ENCODE measurements at places on chromosomes 3 and 15.

GRCh38 chr3:156551261-156551660 lies 3.7 kb downstream of the SSR3 start:
- DNase-seq, result no peak

DNA sequence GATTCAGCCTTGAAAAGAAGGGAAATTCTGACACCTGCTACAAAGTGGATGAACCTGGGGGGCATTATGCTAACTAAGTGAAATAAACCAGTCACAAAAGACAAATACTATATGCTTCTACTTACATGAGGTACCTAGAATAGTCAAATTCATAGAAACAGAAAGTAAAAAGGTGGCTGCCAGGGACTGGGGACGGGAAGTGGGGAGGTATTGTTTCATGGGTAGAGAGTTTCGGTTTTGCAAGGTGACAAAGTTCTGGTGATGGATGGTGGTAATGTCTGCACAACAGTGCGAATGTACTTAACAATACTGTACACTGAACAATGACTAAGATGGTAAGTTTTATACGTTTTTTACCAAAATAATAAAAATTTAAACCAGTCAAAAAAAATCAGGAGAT lies 4.8 kb downstream of the IDH2 start:
- no peak for DNase-seq

- no peak for DNase-seq
Measured at GRCh38 chr3:170410428-170411029, 8.1 kb upstream of the CLDN11 start.

DNA sequence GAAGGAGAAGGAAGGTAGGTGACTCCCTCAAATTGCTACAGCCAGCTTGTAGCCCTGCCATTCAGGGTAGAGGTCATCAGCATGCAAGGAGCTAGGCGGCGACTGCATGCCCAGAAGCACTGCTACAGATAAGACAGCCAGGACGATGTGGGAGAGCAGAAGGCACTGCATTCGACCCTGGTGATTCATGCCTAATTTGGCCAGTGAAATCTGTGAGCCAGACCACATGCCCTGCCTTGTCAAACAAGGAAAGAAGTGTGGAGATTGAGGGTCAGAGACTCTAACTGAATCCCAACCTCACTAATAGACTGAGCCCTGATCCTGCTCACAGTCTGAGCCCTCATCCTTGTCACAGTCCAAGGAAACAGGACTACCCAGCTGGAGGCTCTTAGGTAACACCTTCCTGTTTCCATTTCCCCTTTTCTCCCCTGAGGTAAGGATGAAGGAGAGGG lies 86.6 kb downstream of the LINGO1 start:
- DNase-seq, result no peak

- peak; percentile 71 for DNase-seq
Measured at GRCh38 chr15:65245096-65245856, 34.0 kb upstream of the CILP start.

GRCh38 chr3:87674397-87675161 lies 384.2 kb downstream of the CGGBP1 start:
- DNase-seq, result no peak

GRCh38 chr3:59563072-59563605 lies 513.3 kb upstream of the CFAP20DC start:
- DNase-seq, result no peak

- no peak for DNase-seq
Measured at GRCh38 chr15:74233851-74234597, 2.1 kb upstream of the CCDC33 start.

DNA sequence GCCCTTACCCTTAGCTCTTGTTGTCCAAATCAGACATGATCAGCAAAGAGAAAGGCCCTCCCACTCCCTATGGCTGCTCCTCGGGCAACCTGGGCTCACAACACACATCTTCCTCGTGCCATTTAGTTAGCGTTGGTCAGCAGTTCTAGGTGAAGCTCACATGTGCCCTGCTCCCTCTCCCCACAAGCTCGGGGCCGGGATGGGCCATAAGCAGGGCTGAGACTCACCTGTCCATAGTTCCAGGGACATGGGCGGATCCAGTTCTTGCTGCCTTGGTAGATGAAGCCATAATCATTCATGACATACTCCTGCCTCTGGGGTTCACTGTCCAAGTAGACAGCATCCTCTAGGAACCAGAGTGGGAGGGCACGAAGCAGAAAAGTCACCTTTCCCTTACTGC lies 10.4 kb downstream of the TGM5 start:
- DNase-seq, result no peak

GRCh38 chr3:182671942-182672341 lies 121.4 kb upstream of the ATP11B start:
- DNase-seq, result no peak

- DNase-seq, result no peak
Measured at GRCh38 chr15:80578206-80578595, 116.9 kb upstream of the ABHD17C start.

DNA sequence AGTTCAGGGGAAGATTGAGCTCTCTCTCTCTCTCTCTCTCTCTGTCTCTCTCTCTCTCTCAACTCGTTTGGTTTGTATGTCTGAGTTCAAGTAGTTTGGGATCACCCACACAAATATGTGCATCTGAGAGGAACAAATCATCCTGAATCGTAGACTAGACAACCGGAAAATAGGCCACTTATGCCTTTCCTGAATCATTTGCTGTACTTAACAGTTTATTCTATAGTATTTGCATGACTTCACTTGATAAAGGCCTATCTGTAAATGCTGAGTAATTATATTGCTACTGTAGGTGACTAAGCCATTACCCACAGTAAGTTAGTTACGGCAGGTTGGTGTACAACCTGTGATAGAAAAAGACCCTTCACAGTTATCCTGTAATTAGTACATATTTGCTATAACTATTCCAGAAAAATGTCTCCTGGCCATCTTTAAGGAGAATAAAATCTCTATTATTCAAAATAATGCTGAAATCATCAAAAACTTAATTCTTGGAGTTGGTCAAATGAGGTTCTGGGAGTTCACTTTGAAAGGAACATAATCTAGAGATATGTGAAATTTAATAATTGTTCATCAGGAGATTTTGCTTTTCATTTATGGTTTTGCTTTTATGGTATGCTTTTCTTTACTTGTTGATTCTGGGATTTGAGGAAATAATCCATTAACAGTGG lies 31.1 kb downstream of the OXSM start:
- no peak for DNase-seq

DNA sequence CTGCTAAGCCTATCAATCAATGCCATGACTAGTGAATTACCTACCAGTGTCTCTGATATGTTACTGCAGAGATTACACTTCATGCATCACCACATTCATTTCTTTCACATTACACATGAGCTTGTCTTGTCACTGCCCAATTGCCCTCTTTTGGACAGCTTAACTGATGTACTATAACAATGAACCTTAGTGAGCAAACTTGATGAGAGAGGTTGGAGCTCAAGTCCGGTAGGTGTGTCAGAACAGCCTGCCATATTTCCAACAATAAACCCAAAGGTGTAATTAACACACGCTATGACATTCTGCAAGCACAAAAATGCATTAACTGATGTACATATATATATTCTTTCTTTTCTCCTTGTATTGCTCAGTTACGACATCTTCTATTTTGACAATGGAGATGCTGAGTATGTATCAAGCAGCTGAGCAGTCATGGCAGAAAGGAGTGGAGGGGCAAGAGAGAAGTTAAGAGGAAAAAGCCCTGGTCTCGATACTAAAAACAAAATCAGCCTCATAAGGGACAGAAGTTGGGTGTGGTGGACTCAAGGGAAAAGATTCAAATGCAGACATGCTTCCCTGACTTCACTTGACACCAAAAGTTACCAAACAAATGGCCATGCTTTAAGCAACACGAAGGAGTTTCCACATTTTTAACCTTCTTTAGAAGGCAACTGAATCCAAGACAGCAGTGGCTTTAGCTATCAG lies 538.2 kb downstream of the FOXP1 start:
- no peak for DNase-seq

GRCh38 chr3:115512565-115513415 lies 110.5 kb upstream of the GAP43 start:
- DNase-seq, result peak; percentile 70

DNA sequence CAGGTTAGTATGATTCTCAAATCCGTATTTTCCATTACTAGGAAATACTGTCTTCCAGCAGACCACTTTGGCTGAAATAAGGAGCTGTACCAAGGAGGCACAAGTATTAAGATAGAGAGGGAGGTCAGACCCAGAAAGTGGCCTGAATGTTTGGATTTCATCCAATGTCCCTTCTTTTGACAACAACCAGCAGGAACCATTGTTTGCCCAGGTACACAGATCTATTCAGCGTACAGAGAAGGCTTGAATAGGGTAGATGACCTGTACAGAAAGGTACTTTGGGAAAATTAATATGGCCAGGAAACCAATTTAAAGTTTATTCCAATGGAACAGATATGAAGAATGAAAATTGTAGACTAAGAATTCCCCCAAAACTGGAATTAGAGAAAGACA lies 12.6 kb downstream of the MTHFS start:
- no peak for DNase-seq

DNA sequence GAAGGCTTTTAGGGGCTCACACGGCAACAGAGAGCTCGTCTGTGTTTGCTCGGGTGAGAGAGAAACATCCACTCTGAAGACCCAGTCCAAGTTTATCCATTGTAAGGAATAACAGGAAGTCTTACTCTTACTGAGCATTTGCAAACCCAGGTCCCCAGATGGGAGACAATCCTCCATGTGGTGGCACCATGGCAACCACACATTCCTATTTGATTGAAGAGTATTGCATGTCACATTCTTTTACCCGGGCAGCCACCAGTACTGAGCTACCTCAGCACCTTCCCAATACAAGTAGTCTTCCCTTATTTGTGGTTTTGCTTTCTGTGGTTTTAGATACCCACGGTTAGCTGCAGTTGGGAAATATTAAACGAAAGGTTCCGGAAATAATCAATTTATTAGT lies 302.9 kb upstream of the RASGRP1 start:
- no peak for DNase-seq

- DNase-seq, result no peak
Measured at GRCh38 chr3:164779816-164780215, 298.5 kb downstream of the SI start.

- no peak for DNase-seq
Measured at GRCh38 chr15:86062646-86063243, 16.9 kb upstream of the AGBL1 start.

- DNase-seq, result no peak
Measured at GRCh38 chr15:85800478-85801123, 5.9 kb upstream of the KLHL25 start.

GRCh38 chr3:58305882-58306711 lies at the start of the genes HTD2 and RPP14:
Gene HTD2 (plus strand): TSS chr3:58306520. CDS start chr3:58317614, 11,094 bp downstream.
Gene RPP14 (plus strand): TSS chr3:58306245. CDS start chr3:58310330, 4,085 bp downstream.
- peak; percentile 100 for DNase-seq

GRCh38 chr3:122097141-122097540 lies 42.0 kb downstream of the CD86 start:
- no peak for DNase-seq

DNA sequence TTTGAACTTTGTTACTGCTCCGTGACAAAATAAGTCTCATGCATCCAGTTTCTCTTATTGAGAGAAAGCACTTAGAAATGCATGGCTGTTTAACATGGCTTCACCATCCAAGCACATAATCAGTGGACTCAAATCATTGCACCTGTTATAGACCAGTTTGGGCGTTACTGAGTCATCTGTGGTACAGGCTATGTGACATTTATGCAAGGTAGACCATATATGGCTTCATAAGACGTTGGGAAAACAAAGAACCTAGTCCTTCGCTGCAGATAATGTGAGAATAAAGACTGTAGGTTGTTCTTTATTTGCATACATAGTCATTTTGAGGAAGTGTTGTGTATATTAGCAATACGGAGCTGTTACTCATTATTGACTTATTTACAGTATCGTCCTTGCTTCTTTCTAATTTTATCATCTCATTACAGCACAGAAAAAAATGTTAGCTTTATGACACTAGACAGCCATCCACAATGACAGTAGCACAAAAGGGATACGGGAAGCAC lies 374.7 kb downstream of the IL5RA start:
- DNase-seq, result no peak
